RCC 7860 (cell line): ENCODE measurements at places on chromosomes 2 and 18.

- no peak for DNase-seq
Observed at GRCh38 chr18:13517369-13517768, 209.0 kb downstream of the FAM210A start.

DNA sequence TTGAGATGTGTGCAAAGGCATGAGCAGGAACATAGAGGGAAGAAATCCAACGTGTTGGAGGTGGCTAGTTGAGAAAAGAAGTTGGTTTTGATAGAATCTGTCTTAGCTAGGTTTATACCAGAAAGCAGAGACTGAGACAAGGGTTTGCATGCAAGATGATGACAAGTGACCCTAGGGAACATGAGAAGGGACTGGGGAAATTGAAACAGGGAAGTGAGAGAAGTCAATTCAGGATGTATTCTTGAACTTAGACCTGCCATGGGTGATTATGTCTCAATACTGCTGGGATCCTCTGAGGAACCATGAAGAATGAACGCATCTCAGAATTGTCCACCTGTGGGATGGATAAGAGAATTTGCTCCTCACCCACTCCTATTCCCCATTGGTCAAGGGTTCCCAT is 20.5 kb downstream of the IL36A start:
- no peak for DNase-seq

GRCh38 chr2:197862246-197862955 is 58.0 kb downstream of the PLCL1 start:
- no peak for DNase-seq

- no peak for DNase-seq
Observed at GRCh38 chr18:75694292-75694691, 266.8 kb upstream of the SMIM21 start.

DNA sequence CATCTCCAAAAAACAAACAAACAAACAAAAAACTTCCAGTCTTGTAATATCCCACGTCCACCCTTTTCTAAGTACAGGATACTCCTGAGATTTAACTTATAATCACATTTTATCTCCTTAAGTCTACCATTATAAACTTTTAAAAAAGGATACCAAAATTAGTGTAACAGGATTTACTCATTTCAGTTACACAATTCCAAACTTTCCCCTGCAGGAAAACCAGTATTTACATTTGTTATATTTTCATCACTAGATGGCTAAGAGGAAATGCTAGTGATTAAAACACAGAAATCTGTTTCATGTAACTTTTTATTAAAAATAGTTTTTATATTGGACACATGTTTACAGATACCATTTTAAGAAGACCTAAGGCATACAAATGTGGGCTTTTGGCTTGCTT is 27.5 kb downstream of the CFAP36 start:
- DNase-seq = no peak

- DNase-seq = no peak
Observed at GRCh38 chr2:150700666-150701580, 213.5 kb upstream of the RND3 start.

DNA sequence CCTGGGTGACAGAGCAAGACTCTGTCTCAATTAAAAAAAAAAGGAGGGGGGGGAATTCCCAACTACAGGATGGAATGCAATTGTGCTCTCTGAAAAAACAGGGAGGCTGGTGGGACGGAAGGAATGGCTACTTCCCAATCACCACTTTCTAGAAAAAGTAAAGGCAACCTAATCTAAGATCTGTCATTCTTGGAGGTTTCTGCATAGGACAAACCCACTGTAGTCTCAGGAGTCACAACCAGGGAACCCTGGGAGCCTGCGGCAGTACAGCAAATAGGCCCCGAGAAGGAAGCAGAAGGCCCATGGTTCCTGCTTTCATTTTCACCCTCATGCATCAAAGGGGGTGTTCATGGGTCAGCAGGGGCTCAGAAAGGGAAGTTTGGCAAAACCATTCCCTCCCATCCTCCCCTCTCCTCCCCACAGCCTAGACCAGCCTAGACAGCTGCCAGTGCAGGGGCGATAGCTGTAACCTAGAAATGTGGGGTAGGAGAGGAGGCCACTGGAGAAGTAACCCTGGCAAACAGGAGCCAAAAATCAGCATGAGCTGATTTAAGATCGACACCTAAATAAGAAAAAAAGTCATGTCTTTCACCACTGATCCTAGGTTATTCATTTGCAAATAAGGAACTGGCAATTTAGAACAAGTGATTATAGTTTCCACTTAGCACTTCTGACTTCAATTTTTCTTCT is 48.0 kb downstream of the TRABD2A start:
- DNase-seq = no peak

DNA sequence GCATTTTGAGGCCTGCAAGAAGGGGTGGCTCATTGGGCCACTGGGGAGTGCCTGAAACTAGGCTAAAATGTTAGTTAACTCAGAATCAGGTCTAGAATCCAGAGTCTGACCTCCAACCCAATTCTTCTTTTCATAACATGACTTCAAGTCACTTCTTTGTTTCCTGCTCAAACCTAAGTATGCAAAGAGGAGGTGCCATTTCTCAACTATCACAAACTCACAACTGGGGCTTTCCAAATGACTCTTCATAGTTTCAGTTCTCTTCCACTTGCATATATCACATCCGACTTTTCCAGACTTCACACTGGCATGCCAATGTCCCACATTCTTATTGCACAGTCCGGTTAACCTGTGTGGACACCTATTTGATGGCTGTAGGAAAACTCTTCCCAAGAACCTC is 211.6 kb downstream of the TCF4 start:
- DNase-seq = no peak

DNA sequence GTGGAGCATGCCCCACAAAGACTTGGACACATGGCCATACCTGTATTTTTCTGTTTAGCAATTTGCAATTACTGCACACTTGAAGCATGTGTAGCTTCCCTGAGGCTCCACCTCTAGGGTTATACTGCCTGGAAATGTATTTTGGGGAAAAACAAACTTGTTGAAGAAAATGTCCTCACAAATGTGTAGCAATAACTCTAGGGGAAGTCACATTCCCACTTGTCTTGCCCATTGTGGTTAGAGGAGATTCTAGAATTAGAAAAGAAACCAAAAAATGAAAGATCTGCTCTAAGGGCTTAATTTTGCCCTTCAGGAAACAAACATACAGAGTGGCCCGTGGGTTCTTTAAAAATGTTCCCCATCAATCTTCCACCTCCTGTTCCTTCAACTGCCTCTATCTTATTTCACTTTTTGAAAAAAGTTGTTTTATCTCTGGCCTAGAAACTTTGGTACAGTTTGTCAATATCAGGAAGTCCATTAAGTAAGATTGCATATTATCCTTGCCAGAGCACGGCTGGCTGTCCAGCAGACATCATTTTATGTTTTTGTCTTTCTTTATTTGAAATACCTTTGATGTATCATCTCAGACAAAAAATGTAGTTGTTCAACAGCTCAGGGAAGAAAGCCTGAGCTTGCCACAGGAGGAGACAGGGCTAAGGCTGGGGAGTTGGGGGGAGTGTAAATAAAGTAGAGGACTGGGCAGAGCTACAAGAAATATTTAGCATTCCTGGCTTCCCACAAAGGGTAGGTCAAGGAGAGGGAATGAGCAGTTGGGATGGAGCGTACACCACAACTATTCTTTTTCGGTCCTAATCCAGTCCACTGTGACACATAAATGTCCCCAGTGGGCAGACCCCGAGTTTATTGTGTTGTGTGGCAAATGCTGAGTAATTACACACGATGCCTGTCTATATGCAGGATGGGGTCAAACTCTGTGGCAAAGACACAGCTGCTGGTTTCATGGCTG is 96.8 kb upstream of the CDC42EP3 start:
- DNase-seq = peak; percentile 98

- DNase-seq = no peak
Observed at GRCh38 chr2:10917927-10918326, 6.2 kb downstream of the KCNF1 start.

DNA sequence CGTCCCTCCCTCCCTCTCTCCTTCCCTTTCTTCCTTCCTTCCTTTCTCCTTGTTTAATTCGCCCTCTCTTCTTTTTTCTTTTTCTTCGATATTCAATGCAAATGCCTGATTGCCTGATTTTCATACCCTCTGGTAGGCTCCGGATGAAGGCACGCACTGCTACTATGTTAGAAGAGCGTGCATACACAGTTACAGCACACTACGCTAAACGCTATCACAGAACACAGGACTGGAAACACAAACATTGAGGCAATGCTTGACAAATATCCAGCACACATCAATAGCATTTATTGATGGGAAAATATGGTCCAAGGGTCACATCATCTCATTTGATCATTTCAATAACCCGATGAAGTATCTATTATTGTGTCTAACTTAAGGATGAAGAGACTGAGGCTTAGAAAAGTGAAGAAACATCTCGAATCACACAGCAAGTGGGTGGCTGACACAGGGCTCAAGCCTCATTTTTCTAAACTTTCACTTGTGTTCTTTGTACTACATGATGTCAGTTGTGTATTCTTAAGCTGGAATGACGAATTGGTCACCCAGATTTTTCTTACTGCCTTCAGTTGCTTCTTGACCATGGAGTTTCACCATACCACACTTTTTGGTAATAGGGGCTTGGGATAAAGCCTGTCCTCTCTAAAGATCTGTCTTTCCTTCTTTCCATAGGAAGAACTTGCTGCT is 101.8 kb downstream of the TRIB2 start:
- DNase-seq = no peak

- DNase-seq = no peak
Observed at GRCh38 chr2:130156624-130157004, 11.7 kb upstream of the CCDC74B start.

DNA sequence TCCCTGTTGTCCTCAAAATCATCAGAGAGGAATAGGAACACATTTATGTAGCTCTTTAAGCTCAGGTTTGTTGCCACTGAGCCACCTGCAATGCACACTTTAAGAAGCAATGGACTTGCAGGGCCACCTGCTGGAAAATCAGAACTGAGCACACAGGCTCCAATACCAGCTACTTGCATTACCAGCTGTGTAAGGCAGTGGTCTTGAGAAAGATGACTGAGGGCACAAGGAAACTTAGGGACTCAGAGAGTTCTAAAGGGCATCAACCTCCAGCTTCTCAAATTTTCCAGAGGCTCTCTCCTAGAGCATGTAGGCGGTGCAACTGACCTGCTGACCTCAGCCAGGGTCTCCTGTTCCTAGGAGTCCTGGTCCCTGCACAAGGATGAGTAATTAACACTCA is 2.5 kb upstream of the CNDP2 start:
- no peak for DNase-seq

DNA sequence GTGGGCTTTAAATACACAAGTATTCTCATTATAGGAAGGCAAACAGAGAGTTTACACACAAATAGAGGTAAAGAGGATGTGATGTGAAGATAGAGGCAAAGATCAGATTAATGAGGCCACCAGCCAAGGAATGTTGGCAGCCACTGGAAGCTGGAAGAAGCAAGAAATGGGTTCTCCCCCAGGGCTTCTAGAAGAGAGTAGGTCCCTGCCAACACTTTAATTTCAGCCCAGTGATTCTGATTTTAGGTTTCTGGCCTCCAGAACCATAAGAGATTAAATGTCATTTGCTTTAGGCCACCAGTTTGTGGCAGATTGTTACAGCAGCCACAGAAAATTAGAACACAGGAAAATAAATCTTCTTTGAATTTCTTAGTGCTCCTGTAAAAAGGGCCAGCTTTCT is 916.7 kb downstream of the CPS1 start:
- DNase-seq = no peak

DNA sequence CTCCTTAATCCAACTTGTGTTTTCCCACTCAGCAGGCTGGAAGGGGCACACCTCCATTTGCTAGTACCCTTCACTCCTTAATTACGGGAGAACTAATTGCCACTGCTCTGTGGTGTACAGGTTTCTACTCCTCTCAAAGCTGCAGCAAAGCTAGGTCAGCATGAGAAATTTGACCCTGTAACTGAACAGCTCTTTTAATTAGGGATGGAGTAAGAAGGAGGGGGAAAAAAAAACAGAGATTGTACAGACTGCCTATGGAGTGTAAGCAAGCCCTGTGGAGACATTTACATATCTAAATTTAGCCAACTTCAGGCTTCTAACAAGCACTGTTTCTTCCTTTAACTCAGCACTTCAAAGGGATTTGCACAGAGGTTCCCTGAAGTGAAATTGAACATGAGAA is 629.7 kb upstream of the SETBP1 start:
- no peak for DNase-seq

DNA sequence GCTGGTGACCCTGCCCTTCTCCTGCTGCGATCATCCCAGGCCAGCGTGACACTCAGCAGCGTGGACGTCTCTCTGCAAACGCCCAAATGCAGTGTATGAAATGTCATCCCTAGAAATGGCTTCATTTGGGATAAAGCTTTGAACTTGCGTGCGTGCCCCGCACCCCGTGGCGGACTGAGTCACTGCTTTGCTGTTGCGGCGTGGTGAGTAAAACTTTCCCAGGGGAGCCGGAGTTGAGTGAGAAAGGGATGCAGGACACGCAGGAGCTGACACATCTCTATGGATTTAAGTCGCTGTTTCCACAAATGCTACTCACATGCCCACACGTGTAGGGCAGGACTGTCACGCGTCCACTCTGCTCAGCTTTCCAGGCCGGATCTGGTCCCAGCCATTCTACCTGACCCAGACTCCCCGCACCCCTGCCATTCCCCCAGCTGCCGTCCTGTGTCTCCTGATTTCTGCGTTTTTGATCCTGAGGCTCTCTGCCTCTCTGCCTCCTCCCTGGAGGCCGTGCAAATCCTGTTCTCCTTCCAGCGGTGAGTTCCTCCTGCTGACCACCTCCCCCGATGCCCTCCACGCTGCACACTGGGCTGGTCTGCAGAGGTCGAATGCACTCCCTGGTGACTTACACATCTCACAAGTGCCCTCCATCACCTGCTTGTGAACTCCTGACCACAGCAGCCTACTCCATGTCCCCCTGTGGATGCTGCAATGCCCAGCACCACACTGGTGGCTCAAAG is 88.9 kb downstream of the MBP start:
- no peak for DNase-seq

- DNase-seq = no peak
Observed at GRCh38 chr2:231884438-231885140, 41.6 kb downstream of the NPPC start.

DNA sequence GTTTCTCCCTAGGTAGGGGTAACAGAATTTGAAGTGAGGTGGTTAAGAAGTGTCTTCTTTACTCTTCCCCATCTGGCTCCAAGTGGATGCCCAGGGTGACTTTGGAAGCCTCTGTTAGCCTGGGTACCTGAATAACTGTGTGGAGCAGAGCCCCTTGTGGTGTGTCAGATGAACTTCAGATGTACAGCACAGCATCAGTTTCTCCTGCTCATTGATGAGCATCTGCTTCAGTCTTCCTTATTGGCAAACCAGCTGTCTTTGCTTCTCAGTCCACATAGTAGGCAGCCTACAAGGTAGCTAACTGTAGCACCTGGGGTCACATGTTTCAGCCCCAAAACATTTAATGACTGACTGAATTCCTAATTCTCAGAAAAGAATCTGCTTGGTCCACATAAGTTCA is 56.2 kb upstream of the ATP8B1 start:
- DNase-seq = no peak

- no peak for DNase-seq
Observed at GRCh38 chr2:7816944-7817343, 864.9 kb upstream of the ID2 start.

DNA sequence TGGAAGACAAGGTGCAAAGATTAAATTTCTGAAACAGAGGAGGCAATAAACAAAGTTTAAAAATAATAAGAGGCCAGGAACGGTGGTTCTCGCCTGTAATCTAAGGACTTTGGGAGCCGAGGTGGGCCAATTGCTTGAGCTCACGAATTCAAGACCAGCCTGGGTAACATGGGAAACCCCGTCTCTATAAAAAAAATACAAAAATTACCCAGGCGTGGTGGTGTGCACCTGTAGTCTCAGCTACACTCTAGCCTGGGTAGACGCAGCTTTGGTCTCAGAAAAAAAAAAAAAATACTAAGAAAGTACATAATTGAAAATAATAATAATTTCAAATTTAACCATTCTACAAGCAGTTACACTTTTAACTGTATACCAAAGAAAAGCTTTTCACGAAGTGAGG is 744.6 kb upstream of the POU3F3 start:
- no peak for DNase-seq
